ENCODE measurements at places on chromosomes 16 and 17.
A peak's percentile ranks its signal among the peaks of the same experiment; 100 is the strongest.

DNA sequence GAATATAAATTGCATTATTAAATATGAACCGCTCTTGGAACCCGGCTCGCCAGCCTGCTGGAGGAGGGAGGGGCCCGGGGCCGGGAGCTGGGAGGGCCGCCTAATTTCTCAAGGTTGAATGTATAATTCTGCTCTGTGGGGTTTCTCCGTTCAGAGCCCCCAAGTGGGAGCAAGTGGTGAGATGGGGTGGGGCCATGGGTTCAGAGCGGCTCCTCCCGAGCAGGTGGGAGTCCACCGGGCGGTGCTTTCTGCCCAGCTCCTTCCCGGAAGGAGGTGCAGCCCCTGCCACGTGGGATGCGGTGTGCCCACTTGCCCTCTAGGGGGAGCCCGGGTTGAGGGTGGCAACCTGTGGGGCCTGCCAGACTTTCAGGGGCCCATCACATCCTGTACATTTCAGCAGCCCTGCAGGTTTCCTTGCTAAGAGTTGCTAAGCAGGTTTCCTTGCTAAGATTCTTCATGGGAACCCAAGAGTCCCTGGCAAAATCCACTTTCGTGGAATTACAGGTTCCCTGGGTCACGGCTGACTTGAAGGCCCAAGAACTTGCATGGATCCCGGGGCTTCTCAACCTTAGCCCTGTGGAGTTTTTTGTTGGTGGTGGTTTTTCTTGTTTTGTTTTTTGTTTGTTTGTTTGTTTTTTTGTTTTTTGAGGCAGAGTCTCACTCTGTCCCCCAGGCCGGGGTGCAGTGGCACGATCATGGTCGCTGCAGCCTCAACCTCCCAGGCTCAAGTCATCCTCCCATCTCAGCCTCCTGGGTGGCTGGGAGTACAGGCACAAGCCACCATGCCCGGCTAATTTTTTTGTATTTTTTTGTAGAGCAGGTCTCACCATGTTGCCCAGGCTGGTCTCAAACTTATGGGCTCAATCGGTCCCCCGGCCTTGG lies 196.7 kb upstream of the GSE1 start:
- peak; percentile 83 for DNase-seq

GRCh38 chr17:29614349-29615047 lies 8.2 kb downstream of the CORO6 start:
- DNase-seq: no peak

DNA sequence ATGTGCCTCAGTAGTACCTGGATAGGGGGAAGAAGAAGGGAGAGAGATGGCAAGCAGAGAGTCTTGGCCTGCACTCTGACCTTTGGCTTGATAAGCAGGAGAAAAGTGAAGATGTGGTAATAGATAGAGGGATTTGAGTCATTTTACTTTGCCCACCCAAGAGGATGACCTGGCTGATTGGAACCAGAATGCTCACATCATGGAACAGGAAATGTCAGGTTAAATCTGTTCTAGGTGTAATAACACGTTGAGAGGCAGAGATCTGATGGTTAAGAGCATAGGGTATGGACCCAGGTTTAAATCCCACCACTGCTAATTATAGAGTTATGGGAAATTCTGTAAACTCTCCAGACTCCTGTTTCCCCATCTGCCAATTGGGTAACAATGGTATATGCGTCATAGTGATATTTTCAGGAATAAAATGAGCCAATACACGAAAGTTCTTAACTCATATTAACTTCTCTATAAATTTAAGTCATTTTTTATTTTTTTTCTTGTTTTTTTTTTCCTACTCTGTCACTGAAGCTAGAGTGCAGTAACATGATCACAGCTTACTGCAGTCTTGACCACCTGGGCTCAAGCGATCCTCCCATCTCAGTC lies 8.1 kb upstream of the CCL18 start:
- DNase-seq: no peak

DNA sequence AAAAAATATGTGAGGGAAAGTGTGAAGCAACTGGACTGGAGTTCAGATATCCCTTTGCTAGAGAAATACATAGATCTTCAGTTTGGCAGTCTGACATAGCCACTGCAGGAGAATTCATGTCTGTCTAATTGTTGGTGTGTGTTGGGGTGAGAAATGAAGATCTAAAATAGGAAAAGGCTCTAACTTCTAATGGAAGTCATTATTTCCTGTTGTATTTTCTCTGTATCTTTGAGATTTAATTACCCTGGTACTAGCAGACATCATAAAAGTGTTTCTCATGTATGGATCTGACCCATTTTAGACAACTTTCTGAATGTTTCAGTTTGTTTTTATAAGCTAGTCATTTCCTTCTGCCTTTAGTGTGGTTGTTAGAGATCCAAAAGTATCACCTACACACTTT lies 128.3 kb downstream of the NLK start:
- no peak for DNase-seq

GRCh38 chr17:30716461-30717290 lies 107.8 kb downstream of the CRLF3 start:
- no peak for DNase-seq
